ENCODE measurements at places on chromosomes 3 and 15.

- no peak for DNase-seq
Observed at GRCh38 chr3:122227036-122227781, 43.7 kb downstream of the CASR start.

- no peak for DNase-seq
Observed at GRCh38 chr15:43518197-43518761, 871 bp downstream of the MAP1A start.

GRCh38 chr3:42780398-42780797 is 7.3 kb upstream of the CCDC13 start:
- DNase-seq: no peak

- no peak for DNase-seq
Observed at GRCh38 chr3:32373844-32374243, 17.8 kb upstream of the CMTM7 start.

- no peak for DNase-seq
Observed at GRCh38 chr3:195899701-195900435, 8.5 kb downstream of the TNK2 start.

DNA sequence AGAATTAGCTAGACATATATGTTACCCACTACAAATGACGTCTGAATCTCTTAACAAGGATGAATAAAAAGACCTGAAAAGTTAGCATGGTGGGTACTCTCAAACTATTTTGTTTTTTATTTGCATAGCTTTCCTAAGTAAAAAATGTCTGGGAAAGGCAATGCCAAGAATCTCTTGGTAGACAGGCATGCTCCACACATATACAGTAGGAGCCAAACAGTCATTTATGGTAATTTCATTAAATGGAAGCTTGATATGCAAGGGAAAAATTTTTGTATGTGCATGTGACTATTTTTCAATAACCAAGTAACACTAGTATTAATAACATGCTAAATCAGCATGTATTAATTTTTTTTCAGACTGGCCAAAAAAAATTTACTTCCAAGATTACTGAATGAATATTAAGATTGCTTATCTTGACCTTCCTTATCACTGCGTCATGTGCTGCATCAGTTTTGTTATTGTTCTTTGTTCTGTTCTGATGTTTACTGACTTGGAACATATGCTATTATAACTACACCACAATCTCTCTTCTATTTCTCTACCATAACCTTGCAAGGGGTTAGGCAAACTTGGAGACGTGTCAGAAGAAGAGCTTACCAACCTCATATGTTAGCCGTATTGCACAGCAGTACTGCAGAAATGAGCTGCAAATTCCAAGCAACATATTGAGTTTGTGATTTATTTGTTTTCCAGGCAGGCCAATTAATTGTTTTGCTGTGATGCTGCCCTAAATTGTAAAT is 255.3 kb downstream of the RBMS3 start:
- DNase-seq: no peak

GRCh38 chr15:80778964-80779657 is at the start of gene CEMIP:
TSS of gene CEMIP (plus strand) at chr15:80779370. CDS start at chr15:80873880, 94,510 bp downstream.
- DNase-seq: no peak

GRCh38 chr15:68599560-68600071 is 20.8 kb downstream of the CORO2B start:
- DNase-seq: no peak

All from activated CD8-positive, alpha-beta memory T cell treated with anti-CD3 and anti-CD28 coated beads for 1 hour (primary cell).